ENCODE measurements at places on chromosomes 1 and 21. TPM values are rescaled to one million over a fixed set of nuclear protein-coding genes. Genes with fewer than 3 reads are reported as not detected.

GRCh38 chr1:209651138-209651587 lies 1.1 kb downstream of the LAMB3 start:
- H3K4me3 ChIP-seq: peak overlapping the region; percentile 56
- no peaks in the 10 kb centered on the region for H3K27me3 ChIP-seq
- peaks cover 2% of the 10 kb centered on the region for H3K36me3 ChIP-seq
- peak overlapping the region; percentile 73 for H3K27ac ChIP-seq

KRTAP21-3 gene
- not detected for total RNA-seq

- H3K36me3 ChIP-seq: no peaks in the 10 kb centered on the region
- H3K4me1 ChIP-seq: peaks cover 4% of the 10 kb centered on the region
- H3K27ac ChIP-seq: no peak overlapping the region
- no peak overlapping the region for H3K4me3 ChIP-seq
- no peaks in the 10 kb centered on the region for H3K27me3 ChIP-seq
- DNase-seq: no peak
Measured at GRCh38 chr1:172287208-172287607, 133.3 kb upstream of the C1orf105 start.

GRCh38 chr1:115062542-115063004 lies 26.7 kb downstream of the TSPAN2 start:
- peaks cover 3% of the 10 kb centered on the region for H3K36me3 ChIP-seq
- H3K4me3 ChIP-seq: peak overlapping the region; percentile 59
- H3K4me1 ChIP-seq: peaks cover 25% of the 10 kb centered on the region
- H3K27ac ChIP-seq: peak overlapping the region; percentile 88

GRCh38 chr21:33443194-33443593 lies 36.6 kb downstream of the TMEM50B start:
- H3K27ac ChIP-seq: no peak overlapping the region
- H3K4me1 ChIP-seq: peaks cover 7% of the 10 kb centered on the region
- peaks cover 6% of the 10 kb centered on the region for H3K36me3 ChIP-seq
- H3K27me3 ChIP-seq: no peaks in the 10 kb centered on the region

DNA sequence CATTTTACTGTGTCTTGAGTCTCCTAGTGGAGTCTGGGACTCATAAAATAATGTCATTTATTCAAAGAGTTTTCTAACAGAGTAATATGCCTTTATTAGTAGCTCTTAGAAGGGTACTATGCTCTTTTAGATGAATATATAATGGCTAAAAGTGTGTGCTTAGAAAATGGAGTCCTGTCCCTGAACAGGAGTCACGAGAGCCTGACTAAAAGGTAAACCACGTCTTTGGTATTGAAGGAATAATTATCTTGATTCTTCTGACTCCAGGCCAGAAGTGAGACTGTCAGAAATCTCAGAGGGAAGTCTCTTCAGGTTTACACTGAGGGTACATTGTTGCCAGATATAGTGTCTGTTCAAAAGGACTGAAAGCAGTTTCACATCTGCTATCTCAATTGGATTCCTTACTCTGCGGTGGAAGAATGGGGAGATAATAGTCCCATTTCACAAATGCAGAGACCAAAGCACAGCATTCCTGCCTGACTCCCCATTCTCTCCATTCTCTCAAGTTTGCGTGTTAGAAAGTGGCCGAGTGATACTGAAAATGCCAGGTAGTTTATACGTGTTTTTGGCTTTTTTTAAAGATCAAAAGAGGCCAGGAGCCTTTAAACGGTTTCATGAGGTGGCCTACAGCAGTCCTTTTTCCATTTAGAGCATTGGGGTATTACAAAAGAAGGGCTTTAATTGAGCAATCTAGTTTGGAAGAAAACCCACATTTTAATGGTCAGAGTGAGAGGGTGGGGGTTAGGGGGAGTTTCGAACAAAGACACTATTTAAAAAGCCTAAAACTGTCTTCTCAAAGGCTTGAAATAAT lies 176.6 kb downstream of the VPS13D start:
- DNase-seq: no peak
- no peaks in the 10 kb centered on the region for H3K27me3 ChIP-seq
- H3K4me1 ChIP-seq: peaks cover 17% of the 10 kb centered on the region
- peaks cover 60% of the 10 kb centered on the region for H3K36me3 ChIP-seq

GRCh38 chr1:69982992-69983391 lies 222.4 kb downstream of the LRRC40 start:
- H3K36me3 ChIP-seq: no peaks in the 10 kb centered on the region
- H3K4me1 ChIP-seq: no peaks in the 10 kb centered on the region
- no peak overlapping the region for H3K27ac ChIP-seq
- DNase-seq: no peak
- H3K4me3 ChIP-seq: no peak overlapping the region
- H3K27me3 ChIP-seq: no peaks in the 10 kb centered on the region

DNA sequence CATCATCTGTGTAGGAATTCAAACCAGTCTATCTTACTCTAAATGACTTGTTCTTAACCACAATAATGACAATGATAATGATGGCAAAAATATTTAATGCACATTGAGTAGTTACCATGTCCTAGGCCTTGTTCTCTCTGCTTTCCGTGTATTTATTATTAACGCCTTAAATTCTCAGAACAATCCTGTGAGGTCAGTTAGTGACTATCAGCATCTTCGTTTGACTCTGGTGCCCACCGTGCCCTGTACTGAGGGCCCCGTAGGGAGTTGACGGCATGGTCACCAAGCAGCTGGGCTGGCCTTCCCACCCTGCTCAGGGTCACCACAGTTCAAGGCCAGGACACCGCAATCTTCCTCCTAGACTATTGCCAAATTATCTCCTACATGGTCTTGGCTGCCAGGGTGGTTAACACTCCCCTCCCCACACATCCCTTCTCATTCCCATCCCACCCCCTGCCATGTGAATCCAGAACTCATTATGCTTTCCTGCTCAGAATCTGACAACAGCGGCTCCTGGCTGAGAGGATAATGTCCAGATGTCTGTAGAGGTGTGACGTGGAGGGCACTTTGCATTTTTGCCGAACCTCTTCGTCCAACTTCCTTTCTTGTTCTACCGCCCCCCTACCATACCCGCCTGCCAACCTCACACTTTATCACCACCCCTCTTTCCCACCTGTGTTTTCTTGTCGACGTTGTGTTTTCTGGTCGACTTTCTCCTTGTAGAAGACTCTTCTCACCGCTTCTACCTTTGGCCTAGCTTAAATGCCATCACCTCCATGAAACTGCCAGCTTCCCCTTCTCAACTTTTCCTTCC lies 33.4 kb downstream of the IGFN1 start:
- peak; percentile 41 for DNase-seq
- no peak overlapping the region for H3K4me3 ChIP-seq
- no peak overlapping the region for H3K27ac ChIP-seq
- peaks cover 3% of the 10 kb centered on the region for H3K27me3 ChIP-seq
- H3K36me3 ChIP-seq: no peaks in the 10 kb centered on the region

GJB4 gene
- total RNA-seq: not detected

All from activated CD4-positive, alpha-beta T cell treated with anti-CD3 and anti-CD28 coated beads, Interleukin-2, amount 10 ng/mL, durations not matched to agents 24 days and 14 days (primary cell).